ENCODE measurements at places on chromosomes 7 and 10. TPM values are rescaled to one million over a fixed set of nuclear protein-coding genes. Genes with fewer than 3 reads are reported as not detected.

BMPR1A gene
- 77.9 TPM for total RNA-seq

CSTF2T gene
- total RNA-seq: 35.3 TPM

- peak; percentile 53 for DNase-seq
Measured at GRCh38 chr10:105950410-105950809, 1214.1 kb downstream of the SORCS1 start.

DNA sequence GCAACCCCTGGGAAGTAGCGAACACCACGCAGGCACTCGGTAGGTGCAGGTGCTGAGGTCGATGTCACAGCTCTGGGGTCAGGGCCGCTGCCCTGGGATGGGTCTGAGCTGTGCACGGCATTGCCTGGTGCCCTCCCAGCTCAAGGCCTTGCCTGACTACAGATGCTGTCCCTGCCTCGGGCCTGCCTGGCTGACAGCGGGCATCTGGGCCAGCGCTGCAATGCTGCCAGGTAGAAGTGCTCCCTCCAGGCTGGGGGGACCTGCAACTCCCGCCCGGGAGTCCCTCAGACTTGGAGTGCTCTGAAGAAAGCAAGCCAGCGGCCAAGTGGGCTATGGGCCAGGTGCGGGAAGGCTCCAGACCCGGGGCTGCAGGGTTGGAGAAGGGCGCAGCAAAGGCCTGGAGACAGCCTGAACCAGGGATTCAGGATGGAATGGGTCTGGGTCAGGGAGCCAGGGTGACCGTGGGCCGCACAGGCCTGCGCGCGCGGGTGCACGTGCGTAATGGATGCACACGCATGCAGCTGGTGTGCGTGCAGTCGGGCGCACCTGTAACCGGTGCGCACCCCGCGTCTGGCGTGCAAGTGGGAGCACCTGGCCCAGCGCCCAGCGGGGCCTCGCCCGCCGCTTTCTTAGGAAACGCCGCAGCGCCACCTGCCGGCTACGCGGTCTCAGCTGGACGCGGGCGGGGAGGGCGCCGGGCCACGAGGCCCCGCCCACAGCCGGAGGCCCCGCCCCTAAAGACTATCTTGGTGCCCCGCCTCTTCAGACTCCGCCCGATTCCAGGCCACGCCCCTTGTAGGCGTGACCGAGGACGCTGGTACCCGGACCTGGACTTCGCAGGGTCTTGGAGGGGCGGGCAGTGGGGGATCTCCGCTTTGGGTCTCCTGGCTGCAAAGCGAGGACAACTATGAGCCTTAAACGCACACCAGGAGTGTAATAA, 46.7 kb downstream of the MICALL2 start:
- DNase-seq: peak; percentile 95

GRCh38 chr7:110621289-110621688, 469.6 kb upstream of the LRRN3 start:
- DNase-seq: no peak

DNA sequence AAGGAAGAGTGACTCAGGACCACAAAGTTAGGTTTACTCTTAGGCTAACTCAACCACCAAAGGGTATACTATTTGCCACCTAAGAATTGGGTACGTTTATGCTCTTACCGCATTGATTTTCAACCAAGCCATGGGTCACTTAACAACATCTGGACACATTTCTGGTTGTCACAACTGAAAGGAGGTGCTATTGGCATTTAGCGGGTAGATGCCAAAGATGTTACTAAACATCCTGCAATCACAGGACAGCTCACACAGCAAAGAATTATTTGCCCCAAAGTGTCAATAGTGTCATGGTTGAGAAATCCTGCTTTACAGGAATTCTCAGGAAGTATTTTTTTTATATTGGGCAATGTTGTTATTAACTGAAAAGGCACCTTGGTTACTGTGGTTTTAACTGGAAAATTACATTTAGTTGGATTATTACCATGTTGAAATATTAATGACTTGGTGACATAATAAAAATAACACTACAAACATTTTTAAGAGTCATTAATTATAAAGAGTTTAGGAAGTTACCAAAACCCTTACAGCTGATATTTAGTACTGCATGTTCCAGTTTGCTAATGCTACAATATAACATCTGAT, 185.0 kb upstream of the TMEM196 start:
- no peak for DNase-seq

DNA sequence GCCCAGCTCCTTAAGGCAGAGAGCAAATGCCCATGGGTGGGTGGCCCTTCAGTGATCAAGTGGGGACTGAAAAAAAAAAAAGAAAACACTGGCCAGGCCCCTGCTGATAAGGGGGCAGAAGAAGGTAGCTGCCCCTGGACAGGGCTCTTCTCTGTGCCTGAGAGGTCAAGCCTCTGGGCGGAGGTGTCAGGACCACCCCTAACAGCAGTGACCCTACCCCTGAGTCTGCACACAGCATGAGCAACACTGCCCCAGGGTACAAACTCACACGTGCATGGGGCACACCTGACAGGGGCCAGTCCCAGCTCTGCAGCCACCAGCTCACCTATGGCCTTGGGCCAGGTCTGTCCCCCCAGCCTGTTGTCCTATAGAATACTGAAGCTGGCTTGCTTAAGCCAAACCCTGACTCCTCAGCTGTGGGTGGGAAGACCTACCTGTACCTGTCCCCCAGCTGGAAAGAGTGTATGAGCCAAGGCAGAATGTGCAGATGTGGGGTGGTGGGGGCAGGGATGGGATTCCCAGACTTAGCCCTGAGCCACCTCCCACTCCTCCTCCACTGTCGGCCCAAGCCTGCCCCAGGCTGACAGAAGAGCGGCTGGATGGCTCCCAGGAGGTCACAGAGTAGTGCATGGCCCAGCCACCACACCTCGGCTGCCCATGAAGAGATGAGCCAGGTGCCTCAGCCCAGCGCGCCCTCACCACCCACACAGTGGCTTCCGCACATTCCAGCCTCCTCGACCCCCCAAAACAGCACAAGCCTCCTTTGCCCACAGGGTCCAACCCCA, 23.7 kb downstream of the KCNH2 start:
- no peak for DNase-seq

DNA sequence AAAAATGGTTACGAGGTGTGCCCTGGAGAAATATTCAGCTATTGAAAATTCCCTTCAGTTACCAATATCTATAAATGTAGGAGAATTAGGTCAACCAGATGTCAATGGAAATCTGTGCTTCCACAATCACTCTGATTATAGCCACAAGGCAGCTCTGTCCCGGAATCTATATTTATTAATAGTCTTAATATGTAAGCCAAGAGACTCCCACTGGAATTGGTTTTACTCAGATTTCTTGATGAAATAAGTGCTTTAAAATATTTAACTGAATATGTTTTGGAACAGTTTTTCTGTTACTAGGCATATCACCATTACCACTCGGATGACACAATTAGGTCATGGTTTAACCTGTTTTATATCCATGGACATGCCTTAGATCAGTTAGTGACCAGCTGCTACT, 169.6 kb downstream of the POM121L12 start:
- DNase-seq: no peak

DNA sequence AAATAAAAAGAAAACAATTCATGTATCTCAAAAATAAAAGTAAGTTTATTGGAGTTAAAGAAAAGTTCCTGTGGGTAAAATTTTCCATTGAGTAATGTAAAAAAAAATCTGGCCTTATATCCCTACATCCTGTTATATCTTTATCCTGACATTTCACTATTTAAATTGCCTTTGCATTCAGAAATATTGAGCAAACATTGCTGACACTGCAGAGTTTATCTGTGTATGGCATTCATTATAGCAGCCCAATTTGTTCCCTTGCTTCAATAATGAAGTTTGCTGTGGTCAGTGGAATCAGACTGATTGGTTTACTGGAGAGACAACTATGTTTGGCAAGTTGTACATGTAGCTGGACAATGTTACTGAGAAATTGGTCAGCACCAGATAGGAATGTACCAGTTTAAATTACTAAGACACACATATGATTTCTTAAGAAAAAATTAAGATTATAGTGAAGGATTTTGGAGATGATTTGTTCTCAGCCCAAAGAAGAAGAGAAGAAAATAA, 271.7 kb downstream of the ANKRD7 start:
- DNase-seq: no peak

DNA sequence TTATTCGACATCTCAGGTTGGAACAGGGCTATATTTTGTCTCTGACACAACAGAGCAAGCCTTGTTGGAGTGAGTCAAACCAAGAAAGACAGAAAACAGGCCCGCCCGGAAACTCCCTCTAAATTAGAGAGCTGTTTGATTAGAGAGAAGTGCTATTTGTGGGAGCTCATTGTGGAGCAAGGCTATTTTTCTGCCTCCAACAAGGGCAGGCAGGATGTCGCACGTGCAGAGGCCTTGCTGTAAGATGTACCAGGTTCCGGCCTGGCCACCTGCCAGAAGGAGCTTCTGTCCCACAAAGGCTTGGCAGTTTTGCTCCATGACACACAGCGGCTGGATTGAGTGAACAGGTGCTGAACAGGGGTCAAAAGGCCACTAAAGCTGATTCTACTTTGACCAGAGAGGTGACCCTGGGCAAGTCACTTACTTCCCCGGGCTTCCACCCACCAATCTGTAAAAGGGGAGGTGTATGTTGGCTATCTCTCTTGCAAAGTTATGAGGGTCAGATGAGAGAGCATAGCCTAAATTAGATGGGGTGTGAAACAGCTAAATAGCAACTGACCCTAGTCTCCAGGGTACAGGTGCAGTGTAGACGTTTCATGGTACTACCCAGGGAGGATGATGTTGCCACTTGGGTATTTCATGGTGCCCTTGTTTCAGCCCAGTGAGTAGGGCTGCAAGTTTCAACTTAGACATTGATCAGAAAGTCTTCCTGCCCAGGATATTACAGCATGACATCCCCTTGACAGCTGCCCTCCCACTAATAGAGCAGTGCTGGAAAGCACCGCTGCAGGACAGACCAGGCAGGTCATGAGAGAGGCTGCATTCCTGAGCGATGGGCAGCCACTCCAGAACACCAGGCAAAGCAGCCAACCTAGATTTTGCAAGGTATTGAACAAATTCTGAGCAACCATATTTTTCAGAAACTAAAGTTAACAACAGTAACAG, 62.0 kb downstream of the VSTM4 start:
- no peak for DNase-seq
